ENCODE measurements at places on chromosomes 3 and 15.

- DNase-seq: peak; percentile 75
These were observed 598 bp upstream of the SFMBT1 start for GRCh38 chr3:53046171-53047170.

DNA sequence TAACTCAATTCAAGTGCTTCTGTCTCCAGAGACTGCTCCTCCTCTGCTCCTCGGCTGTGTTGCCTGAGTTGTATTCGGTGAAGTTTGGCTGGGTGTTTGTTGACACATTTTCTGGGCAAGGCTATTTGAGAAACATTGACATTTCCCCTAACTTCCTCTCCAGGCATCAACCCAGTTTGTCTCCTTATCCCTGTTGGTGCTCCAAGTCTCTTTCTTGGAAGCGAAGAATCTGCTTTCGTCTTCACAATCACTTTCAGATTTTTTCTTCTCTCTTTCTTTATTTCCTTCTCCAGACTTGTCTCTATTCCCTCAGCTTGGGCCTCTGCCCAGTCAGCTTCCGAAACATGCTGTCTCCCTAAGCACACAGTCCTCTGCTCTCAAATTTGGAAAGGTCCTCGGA, 84.7 kb downstream of the ETV5 start:
- no peak for DNase-seq

- DNase-seq: no peak
These were observed 3.1 kb downstream of the CMTM6 start for GRCh38 chr3:32499585-32499984.

DNA sequence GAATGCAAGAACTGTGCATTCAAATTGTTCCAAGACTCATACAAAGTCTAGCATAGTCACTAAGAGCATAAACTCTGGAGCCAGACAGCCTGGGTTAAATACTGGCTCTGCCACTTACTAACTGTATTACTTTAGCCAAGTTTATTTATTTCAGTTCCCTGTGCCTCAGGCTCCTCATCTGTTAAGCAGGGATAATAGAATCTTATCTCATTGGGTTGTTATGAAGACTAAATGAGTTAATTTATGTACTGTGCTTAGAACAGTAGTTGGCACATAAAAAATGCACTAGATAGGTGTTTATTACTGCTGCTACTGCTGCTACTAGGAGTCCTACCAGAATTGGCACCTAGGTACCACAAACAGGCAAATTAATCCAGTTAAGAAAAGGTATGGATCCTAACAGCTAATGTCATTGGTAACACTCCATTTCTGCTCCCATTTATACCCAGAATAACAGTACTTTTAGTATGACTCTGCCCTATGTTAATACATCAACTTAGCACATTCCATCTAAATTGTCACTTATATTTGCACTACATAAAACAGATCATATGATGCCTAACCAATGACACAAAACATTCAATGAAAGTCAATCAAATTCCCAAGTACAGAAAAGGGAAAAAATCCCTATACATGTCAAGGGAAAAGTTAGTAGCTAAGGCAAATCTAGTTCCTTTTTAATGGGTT, 45.7 kb downstream of the GSK3B start:
- DNase-seq: no peak

DNA sequence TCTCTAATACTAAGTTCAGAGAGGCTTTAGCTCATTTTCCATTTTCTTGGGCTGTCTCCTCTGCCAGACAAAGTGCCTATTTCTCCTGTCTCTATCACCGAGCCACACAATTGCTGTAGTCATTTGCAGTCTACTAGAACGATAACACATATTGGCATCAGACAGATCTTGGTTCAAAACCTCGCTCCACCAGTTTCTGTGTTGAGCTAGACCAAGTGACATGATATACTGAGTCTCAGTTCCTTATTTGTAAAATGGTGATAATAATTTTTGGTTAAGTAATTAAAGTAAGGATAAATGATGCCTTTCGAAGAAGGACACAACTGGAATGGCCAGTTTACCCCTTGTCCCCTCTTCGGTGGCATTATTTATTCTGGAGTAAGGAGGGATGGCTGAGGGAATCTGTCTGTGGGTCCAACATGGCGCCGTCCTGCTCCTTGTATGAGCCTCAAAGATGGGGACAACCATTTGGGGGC, 398 bp upstream of the RAB7A start:
- DNase-seq: no peak

DNA sequence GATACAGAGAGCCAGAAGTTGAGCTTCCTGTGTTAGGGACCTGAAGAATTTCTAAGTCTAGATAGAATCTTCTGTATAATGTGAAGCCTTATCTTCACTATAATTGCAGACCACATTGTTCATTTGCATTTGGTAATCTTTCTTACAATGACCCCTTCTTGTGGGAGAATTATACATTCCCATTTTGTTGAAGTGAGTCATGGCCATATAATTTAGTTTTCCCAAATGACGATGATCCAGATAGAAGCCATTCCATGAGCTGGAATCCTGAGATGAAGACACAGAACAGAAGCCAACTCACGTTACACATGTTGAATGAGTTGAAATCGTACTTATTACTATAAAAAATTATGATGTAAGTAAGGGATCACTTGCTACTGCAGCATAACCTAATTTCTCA, 187.8 kb downstream of the TUSC7 start:
- DNase-seq: no peak

DNA sequence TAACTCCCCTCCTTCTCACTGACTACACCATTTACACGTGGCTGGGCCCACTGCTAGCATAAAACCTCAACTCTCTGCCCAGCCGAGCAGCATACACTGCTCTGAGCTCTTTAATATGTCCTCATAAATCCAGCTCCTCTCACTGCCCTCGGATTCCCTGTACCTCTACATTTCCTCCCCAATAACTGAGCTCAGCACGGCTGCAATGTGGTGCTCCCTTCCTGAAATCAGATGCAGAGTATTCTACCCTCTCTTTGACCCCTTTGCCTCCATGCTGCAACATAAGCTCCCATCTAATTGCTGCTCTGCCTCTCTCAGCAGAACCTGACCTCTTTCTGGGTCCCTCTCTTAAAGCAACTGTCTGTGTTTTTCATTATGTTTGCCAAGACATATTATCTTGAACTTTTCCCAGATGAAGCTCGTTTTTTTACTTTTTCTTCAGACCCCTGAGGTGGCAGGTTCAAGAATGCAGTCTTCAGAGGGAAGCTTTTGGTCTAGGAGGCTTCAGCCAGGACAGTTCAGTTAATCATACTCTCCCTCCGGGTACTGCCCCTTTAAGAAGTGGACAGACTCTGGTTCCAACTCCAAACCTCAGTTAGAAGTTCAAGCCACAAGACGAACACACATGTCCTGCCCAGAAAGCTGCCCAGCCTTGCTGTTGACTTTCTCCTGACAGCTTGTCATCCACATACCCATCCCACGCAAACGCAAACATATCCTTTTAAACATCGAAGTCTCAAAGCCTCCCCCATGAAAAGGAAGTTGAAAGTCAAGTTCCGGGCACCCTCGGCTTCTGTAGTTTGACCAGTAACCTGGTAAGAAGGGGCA, 81.1 kb upstream of the NEO1 start:
- no peak for DNase-seq

DNA sequence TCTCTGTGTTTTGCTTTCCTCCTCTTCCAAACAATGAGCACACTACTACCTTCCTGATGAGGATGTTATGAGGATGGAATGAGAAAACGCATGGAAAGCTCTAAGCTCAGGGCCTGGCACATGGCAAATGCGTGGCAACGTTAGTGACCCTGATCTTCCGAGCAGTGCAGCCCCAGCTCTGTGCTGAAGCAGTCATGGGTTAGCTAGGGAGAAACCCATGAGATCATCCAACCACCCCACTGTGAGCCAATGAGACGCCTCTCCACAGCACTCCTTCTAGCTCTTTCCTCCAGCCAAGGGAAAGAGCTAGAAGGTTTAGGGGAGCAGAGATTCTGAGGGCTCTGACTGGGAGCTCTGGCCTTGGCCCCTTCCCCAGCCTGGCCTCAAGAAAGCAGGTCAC, 4.5 kb downstream of the CPN2 start:
- DNase-seq: no peak

DNA sequence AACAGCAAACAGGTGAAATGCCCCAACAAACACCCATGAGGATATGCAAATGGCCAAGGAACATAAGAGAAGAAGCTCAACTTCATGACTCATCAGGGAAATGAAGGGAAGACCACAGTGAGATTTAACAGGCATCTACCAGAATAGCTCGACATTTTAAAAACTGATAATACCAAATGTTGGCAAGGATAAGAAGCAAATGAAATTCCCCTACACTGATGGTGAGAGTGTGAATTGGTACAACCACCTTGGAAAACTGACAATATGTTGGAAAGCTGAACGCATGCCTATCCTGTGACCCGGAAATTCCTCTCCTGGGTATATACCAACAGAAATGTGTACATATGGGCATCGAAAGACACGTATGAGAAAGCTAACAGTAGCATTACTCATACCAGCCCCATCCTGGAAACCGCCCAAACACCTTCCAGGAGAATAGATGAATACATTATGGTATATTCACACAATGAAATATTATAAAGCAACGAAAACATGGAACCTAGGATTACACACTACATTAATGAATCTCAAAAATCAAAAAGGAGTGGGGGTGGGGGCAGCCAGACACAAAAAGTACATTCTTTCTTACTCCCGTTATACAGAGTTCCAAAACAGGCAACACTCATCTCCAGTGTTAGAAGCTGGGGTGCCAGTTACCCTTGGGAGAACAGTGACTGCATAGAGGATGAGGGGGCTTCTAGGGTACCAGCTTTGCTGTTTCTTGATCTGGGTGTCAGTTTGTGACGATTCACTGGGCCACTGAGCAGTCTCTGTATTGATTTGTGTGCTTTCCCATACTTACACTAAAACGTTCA, 16.9 kb downstream of the RFTN1 start:
- DNase-seq: no peak

DNA sequence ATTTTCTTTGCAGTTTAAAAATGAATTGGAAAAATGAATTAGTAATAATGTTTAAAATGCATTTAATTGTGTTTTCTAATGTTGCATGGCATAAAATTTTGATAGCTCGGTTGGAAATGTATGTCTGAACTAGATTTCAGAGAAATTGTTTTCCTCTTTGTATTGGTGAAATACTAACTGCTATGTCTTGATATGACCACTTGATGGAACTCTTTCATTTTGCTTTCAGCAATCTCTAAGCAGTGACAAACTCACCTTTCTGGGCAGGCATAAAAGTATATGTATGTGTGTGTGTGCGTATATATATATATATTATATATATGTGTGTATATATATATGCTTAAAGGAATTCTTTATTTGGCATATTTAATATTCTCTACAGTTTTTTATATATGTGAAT, 239.3 kb upstream of the ZNF717 start:
- peak; percentile 54 for DNase-seq

DNA sequence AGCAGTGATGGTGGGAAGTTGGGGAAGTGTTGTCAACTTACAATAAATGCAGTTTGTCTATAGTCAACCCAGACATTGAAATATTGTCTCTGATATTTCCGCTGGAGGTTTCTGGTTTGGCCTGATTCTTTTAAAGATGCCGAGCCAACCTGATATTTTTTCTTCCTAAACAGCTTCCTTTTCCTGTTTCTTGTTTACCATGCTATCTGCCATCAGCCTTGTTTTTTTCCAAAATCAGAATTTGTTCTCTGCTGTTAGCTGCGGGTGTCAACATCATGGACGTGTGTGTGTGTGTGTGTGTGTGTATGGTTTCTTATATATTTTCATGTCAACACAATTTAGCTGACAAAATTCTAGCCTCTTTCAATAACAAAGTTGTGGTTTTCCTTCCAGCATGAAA, 41.2 kb upstream of the XCR1 start:
- no peak for DNase-seq

- no peak for DNase-seq
These were observed 7.8 kb upstream of the C15orf61 start for GRCh38 chr15:67512933-67513714.

DNA sequence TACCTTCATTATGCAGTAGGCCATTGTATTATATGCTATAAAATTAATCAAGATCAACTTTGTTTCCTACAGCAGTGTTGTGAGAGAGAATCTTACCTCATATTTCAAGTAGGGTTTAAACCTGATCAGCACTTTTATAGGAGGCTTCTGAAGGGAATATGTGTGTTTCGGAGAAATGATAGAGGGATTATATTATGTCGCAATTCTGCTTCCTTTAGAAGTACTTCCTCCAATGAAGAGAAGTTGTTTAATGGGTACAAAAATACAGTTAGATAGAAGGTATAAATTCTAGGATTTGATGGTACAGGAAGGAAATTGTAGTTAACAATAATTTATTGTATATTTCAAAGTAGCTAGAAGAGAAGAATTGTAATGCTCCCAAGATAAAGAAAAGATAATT, 54.9 kb downstream of the NSUN3 start:
- DNase-seq: no peak

DNA sequence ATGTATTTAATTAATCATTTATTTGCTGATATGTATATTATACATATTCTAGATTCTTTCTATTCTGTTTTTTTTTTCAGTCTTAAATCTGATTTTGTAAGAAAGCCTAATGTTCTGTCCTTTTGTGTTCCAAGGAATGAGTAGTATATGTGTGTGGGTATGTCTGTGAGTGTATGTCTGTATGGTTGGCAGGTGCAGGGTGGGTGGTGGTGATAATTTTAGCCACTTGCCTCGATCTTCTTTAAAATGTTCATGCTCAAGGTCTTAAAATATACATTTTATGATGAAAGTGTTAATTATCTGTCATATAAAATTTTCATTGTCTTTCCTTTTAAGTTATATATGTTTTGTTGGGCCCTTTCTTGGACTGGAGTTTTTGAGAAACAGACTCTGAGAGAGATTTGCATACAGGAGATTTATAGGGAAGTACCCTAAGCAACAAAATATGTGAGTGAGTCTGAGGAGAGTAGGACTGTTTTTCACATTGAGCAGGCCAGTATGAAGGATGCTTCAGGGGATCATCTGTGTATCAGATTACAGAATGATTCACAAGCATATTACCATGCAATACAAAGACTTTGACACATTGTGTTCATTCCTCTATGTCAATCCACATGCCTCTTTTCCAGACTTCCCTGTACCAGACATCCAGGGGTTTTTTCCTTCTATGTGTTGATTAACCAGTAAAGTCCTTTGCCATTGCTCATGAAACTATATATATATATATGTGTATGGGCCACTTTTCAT, 211.0 kb upstream of the DPPA4 start:
- DNase-seq: no peak

GRCh38 chr15:81968691-81969090, 77.1 kb downstream of the MEX3B start:
- no peak for DNase-seq

- no peak for DNase-seq
These were observed 48.0 kb upstream of the SYNPR start for GRCh38 chr3:63230146-63230545.

DNA sequence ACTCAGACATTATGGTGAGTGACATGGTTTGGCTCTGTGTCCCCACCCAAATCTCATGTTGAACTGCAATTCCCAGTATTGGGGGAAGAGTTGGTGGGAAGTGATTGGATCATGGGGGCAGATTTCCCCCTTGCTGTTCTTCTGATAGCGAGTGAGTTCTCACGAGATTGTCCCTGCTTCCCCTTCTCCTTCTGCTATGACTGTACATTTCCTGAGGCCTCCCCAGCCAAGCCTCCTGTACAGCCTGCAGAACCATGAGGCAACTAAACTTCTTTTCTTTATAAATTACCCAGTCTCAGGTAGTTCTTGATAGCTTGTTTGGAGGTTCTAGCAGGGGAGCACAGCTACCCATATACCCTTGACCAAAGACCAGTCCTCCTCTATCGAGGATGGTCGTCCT, 45.9 kb downstream of the ADAM10 start:
- DNase-seq: no peak

GRCh38 chr3:194740859-194741491, 55.3 kb downstream of the FAM43A start:
- DNase-seq: peak; percentile 96

Data from SW480 (cell line).